Myocyte (in vitro differentiated cells): ENCODE measurements at places on chromosomes 7 and 10. TPM values are rescaled to one million over a fixed set of nuclear protein-coding genes. Genes with fewer than 3 reads are reported as not detected.

GPR26 gene
- not detected in 2 replicates for total RNA-seq

BRI3 gene
- total RNA-seq, result 73.8 and 101 TPM in 2 replicates

CHN2 gene
- total RNA-seq, result 2.8 and 3.2 TPM in 2 replicates

CDC14C gene
- total RNA-seq, result not detected in 2 replicates

LIPF gene
- 1.7 and 2.4 TPM in 2 replicates for total RNA-seq

TMEM26 gene
- 2.3 and 2.6 TPM in 2 replicates for total RNA-seq

DPYSL4 gene
- total RNA-seq, result 21.0 and 22.3 TPM in 2 replicates

SERPINE1 gene
- total RNA-seq, result 26.6 and 31.9 TPM in 2 replicates

GPR146 gene
- total RNA-seq, result 2.2 and 3.2 TPM in 2 replicates

MINDY4 gene
- total RNA-seq, result 2.0 and 2.9 TPM in 2 replicates

PLAU gene
- 154 and 166 TPM in 2 replicates for total RNA-seq

VPS50 gene
- total RNA-seq, result 38.2 and 46.6 TPM in 2 replicates

FHIP2A gene
- 18.3 and 20.0 TPM in 2 replicates for total RNA-seq

SPDYE17 gene
- total RNA-seq, result not detected in 2 replicates

PRR15 gene
- not detected in 2 replicates for total RNA-seq

OR9A2 gene
- not detected in 2 replicates for total RNA-seq

CXCL12 gene
- 8.1 and 9.1 TPM in 2 replicates for total RNA-seq

ZNF467 gene
- total RNA-seq, result 2.5 and 5.3 TPM in 2 replicates

LRRC18 gene
- not detected in 2 replicates for total RNA-seq

TMEM196 gene
- total RNA-seq, result not detected in 2 replicates

ZCWPW1 gene
- total RNA-seq, result 4.9 and 8.3 TPM in 2 replicates

NANOS1 gene
- total RNA-seq, result 3.2 and 5.1 TPM in 2 replicates

MYOZ1 gene
- 4.7 and 5.5 TPM in 2 replicates for total RNA-seq

TAS2R4 gene
- total RNA-seq, result 0.40 and 0.68 TPM in 2 replicates

PRLHR gene
- not detected in 2 replicates for total RNA-seq

PKD2L1 gene
- total RNA-seq, result 0.13 TPM in 1 of 2 replicates, not detected in the other

SFTPA1 gene
- not detected in 2 replicates for total RNA-seq

MPP7 gene
- 3.6 and 5.6 TPM in 2 replicates for total RNA-seq

MEOX2 gene
- 2.1 and 2.3 TPM in 2 replicates for total RNA-seq

RTKN2 gene
- total RNA-seq, result 3.8 and 5.4 TPM in 2 replicates

LOXL4 gene
- 0.64 and 0.88 TPM in 2 replicates for total RNA-seq

FAM241B gene
- total RNA-seq, result not detected in 2 replicates

HECTD2 gene
- 11.4 and 11.8 TPM in 2 replicates for total RNA-seq

BHLHA15 gene
- total RNA-seq, result not detected in 2 replicates

AGFG2 gene
- 10.5 and 11.7 TPM in 2 replicates for total RNA-seq

CYP3A4 gene
- 0.11 TPM in 1 of 2 replicates, not detected in the other for total RNA-seq

BMPER gene
- total RNA-seq, result 1.3 and 3.1 TPM in 2 replicates

ELAPOR2 gene
- total RNA-seq, result 6.4 and 7.1 TPM in 2 replicates

EFCAB10 gene
- total RNA-seq, result 0.42 TPM in 1 of 2 replicates, not detected in the other

SPDYE2 gene
- not detected in 2 replicates for total RNA-seq

TACC2 gene
- total RNA-seq, result 25.1 and 34.1 TPM in 2 replicates

VOPP1 gene
- 57.5 TPM in 2 replicates for total RNA-seq

CLCN1 gene
- not detected in 2 replicates for total RNA-seq

SPDYE2B gene
- total RNA-seq, result not detected in 2 replicates

DYNC1I1 gene
- total RNA-seq, result 1.1 and 1.6 TPM in 2 replicates

EVX1 gene
- total RNA-seq, result not detected in 2 replicates
